Ascending aorta (tissue), 2 donors: ENCODE measurements at places on chromosomes 13 and 19. TPM values are rescaled to one million over a fixed set of nuclear protein-coding genes. Genes with fewer than 3 reads are reported as not detected.
A peak's percentile ranks its signal among the peaks of the same experiment; 100 is the strongest.

The ZNF665 gene
- not detected for total RNA-seq

DNA sequence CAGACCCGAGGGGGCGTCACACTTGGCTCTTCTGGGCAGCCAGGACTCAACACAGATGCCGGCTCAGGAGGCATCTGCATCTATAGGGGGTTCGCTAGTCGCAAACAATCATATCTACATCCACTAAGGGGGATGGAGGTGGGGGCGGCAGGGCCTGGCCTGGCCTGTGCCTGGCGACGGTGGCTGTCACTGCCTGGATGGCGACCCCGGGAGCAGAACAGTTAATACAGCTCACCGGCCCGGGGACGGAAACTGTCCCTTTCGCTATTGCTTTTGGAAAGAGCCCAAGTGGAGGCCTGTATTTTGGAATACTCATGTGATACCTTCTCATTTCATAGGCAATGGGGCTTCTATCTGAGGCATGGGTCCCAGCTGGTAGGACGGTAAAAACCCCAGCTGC is 17.7 kb downstream of the SGTA start:
- peaks cover 87% of the 10 kb centered on the region for H3K36me3 ChIP-seq
- no peak overlapping the region for H3K4me3 ChIP-seq
- H3K4me1 ChIP-seq: no peaks in the 10 kb centered on the region
- no peaks in the 10 kb centered on the region for H3K27me3 ChIP-seq
- DNase-seq: no peak
- no peak overlapping the region for H3K27ac ChIP-seq

- peak overlapping the region; percentile 83 for H3K4me3 ChIP-seq
- peak overlapping the region; percentile 79 for H3K27ac ChIP-seq
- DNase-seq: no peak
- no peaks in the 10 kb centered on the region for H3K27me3 ChIP-seq
These were observed 716 bp downstream of the ZNF573 start for GRCh38 chr19:37778613-37779126.

DNA sequence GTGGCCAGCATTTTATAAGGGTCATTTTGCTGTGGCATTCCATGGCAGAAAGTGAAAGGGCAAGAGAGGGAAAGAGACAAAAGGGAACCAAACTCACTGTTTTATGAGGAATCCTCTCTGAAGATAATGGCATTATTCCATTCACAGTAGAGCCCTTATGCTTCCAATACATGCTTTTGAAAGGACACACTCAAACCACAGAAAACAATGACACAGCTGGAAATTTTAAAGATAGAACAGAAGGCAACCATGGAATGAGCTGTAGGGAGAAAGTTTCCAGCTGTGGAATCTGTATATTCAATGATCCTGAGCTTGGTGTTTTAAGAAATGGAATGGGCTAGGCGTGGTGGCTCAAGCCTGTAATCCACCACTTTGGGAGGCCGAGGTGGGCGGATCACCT is 677.4 kb downstream of the SLITRK1 start:
- no peak overlapping the region for H3K4me3 ChIP-seq
- H3K27me3 ChIP-seq: no peaks in the 10 kb centered on the region
- no peaks in the 10 kb centered on the region for H3K36me3 ChIP-seq
- no peaks in the 10 kb centered on the region for H3K4me1 ChIP-seq
- DNase-seq: no peak
- H3K27ac ChIP-seq: no peak overlapping the region

- H3K27ac ChIP-seq: no peak overlapping the region
- DNase-seq: no peak
- H3K36me3 ChIP-seq: no peaks in the 10 kb centered on the region
These were observed 8.0 kb upstream of the POU2F2 start for GRCh38 chr19:42140125-42140754.

GRCh38 chr13:41145136-41145908 is 12.7 kb upstream of the KBTBD6 start:
- H3K27me3 ChIP-seq: no peaks in the 10 kb centered on the region
- DNase-seq: no peak
- no peak overlapping the region for H3K4me3 ChIP-seq
- no peak overlapping the region for H3K27ac ChIP-seq

GRCh38 chr13:53759016-53759415 is 730.4 kb downstream of the OLFM4 start:
- no peaks in the 10 kb centered on the region for H3K27me3 ChIP-seq
- no peaks in the 10 kb centered on the region for H3K4me1 ChIP-seq
- no peaks in the 10 kb centered on the region for H3K36me3 ChIP-seq
- DNase-seq: no peak
- H3K4me3 ChIP-seq: no peak overlapping the region

DNA sequence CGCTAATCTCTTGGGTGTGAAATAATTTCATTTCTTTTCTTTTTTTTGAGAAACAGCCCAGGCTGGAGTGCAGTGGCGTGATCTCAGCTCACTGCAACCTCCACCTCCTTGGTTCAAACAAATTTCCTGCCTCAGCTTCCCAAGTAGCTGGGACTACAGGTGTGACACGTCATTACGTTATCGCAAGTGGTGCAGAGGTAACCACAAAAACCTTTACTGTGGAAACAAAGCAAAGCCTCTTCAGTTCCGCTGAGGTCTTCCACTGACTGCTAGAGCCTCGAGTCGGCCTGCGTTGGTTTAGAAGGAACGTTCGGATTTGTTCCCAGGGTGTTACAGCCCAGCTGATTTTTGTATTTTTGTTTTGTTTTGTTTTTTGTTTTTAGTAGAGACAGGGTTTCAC is 2.0 kb upstream of the ZNF784 start:
- peaks cover 5% of the 10 kb centered on the region for H3K4me1 ChIP-seq
- H3K4me3 ChIP-seq: no peak overlapping the region
- H3K36me3 ChIP-seq: peaks cover 12% of the 10 kb centered on the region
- DNase-seq: no peak

The SEMA6B gene
- total RNA-seq: 80.6 TPM

DNA sequence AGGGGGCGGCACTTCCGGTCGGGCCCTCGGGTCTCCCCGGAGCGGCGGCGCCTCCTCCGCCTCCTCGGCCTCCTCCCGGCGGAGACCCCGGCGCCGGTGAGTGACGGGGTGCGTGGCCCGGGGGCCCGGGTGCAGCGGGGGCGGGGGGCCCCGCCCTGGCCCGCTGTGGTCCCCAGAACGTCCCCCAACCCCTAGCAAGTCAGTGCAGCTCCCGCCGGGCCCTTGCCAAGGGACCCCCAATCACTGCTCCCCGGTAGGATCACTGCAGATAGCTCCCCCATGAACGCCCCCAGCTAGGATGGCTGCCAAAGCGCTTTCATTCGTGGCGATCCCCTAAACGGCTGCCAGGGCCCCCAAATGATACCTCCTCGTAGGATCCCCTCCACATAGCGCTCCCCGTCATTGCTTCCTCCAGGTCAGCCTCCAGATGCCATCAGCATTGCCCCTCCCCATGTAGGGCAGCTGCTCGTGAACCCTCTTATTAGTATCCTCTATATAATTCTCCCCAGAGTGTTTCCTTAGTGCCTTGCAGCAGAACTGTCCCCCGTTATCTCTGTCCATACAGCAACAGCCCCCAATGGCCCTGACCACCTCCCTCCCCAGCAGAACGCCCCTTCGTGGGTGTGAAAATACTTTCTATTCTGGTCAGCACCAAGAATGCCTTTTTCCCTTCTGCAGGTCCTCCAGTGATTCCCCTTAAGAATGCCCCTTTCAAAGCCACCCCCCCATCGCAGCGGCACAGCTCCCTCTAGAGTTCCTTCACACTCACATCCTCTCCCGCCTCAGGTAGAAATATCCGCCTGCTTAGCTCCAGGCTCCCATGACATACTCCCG is at the start of gene ZNF865:
Gene ZNF865 (plus strand): TSS at position 11 of the 834 bp plus-strand sequence. CDS start 7,972 bp downstream, outside the sequence.
- peaks cover 17% of the 10 kb centered on the region for H3K36me3 ChIP-seq
- peak within 1 kb of the TSS; percentile 91 for H3K4me3 ChIP-seq
- peak; percentile 85 for DNase-seq
- H3K27me3 ChIP-seq: no peaks in the 10 kb centered on the region

DNA sequence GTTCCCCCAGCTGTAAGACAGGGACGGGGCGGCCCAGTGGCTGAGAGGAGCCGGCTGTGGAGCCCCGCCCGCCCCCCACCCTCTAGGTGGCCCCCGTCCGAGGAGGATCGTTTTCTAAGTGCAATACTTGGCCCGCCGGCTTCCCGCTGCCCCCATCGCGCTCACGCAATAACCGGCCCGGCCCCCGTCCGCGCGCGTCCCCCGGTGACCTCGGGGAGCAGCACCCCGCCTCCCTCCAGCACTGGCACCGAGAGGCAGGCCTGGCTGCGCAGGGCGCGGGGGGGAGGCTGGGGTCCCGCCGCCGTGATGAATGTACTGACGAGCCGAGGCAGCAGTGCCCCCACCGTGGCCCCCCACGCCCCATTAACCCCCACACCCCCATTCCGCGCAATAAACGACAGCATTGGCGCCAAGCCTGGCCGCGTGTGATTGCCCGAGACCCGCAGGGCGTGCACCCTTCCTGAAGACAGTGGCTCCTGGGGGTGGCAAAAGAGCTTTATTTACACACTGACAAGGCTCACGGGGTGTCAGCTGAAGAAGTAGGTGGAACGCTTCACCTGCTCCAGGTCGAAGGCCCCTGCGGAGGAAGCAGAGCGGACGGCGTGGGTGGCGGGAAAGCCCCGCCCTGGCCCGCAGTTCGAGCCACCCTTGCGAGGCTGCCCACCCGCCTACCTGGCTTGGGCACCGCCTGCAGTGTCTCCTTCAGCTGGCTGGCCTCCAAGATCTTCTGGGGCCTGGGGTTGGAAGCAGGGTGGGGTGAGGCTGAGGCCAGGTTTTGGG is 16.4 kb downstream of the POLRMT start:
- peaks cover 38% of the 10 kb centered on the region for H3K36me3 ChIP-seq
- no peak overlapping the region for H3K27ac ChIP-seq
- DNase-seq: no peak
- H3K4me1 ChIP-seq: no peaks in the 10 kb centered on the region
- no peaks in the 10 kb centered on the region for H3K27me3 ChIP-seq
- no peak overlapping the region for H3K4me3 ChIP-seq

DNA sequence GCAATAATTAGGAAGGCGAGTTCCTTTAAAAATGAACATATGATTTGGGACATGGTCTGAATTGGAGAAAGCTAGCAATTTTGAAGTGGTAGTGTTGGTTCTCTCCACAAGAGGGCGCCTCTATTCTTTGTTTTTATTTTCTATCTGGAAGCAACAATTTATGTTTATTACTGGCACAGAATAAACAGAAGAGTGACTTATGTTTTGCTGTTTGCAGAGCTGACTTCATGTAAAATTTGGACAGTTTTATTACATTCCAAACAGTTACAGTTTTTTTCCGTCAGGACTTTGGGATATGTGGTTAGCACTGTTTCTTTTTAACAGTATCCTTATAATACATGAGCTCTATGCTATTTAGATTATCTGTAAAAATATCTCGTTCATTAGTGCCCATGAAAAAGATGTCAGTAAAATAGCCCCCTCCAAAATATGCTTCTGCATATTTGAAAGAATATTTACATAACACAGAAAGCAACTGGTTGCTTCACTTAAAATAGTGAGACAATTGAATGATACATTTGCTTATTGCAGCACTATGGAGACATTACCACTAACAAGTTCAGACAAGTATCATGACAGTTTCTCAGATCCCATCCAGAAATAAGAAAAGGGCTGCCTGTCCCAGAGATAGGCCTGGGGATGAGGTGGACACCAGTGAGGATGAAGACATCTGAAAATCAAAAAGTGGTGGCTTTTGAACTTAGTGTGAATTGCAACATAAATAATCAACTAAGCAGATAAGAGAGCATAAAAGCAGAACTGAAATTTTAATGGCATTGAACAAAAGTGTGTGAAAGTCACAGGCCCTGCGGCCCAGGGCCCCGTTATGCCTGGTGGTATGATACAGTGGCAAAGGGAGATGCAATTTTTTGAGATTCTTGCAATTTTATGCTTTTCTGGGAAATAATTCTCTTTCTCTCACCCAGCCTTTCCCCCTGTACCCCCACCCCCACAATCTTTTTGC is 32.3 kb upstream of the FGF9 start:
- H3K27ac ChIP-seq: no peak overlapping the region
- DNase-seq: no peak
- H3K4me3 ChIP-seq: no peak overlapping the region

The ZNF429 gene
- total RNA-seq: 1.9 TPM

The TLE2 gene
- total RNA-seq: 86.3 TPM

- no peaks in the 10 kb centered on the region for H3K27me3 ChIP-seq
- no peak overlapping the region for H3K4me3 ChIP-seq
- no peaks in the 10 kb centered on the region for H3K36me3 ChIP-seq
- H3K27ac ChIP-seq: no peak overlapping the region
These were observed 300.1 kb downstream of the TBC1D4 start for GRCh38 chr13:75181906-75182305.

DNA sequence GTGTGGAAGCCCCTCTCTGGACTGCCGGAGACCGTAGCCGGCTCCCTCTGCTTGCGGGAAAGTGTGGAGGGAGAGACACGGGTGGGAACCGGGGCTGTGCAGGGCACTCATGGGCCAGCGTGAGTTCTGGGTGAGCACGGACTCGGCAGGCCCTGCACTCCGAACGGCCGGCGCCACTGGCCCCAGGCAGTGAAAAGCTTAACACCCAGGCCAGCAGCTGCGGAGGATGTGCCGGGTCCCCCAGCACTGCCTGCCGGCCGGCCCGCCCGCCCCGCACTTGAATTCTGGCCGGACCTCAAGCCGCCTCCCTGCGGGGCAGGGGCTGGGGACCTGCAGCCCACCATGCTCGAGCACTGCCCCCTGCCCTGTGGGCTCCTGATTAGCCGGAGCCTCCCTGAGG is 147.0 kb downstream of the FGF9 start:
- no peak overlapping the region for H3K4me3 ChIP-seq
- no peaks in the 10 kb centered on the region for H3K4me1 ChIP-seq
- no peak overlapping the region for H3K27ac ChIP-seq
- H3K27me3 ChIP-seq: no peaks in the 10 kb centered on the region
- no peaks in the 10 kb centered on the region for H3K36me3 ChIP-seq

DNA sequence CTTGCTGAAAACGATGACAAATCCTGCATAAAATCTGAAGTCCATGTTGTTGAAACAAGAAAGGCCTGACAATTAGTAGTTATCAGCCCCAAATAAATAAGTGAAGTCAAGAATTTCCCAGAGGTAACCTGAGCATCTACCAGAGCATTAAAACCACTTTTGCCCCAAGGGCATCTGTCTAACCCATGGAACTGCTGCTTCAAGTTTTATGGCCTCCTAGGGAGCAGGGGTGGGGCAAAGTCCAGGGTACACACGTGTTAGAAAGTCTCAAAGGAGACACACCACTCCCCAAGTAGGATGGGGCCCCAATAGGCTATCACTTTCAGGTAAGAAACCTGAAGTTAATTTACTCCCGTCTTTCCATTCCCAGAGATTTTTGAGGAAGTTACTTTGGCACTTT is 81.1 kb downstream of the CACNA1A start:
- H3K27ac ChIP-seq: no peak overlapping the region
- H3K27me3 ChIP-seq: no peaks in the 10 kb centered on the region
- no peaks in the 10 kb centered on the region for H3K4me1 ChIP-seq
- no peak overlapping the region for H3K4me3 ChIP-seq
- DNase-seq: no peak

GRCh38 chr13:28560612-28561011 is 65.7 kb upstream of the FLT1 start:
- DNase-seq: no peak
- no peak overlapping the region for H3K27ac ChIP-seq
- H3K4me1 ChIP-seq: peaks cover 2% of the 10 kb centered on the region
- no peaks in the 10 kb centered on the region for H3K27me3 ChIP-seq

GRCh38 chr13:110646442-110647364 is 31.4 kb downstream of the NAXD start:
- H3K36me3 ChIP-seq: peaks cover 54% of the 10 kb centered on the region
- no peaks in the 10 kb centered on the region for H3K4me1 ChIP-seq
- H3K27ac ChIP-seq: no peak overlapping the region
- no peaks in the 10 kb centered on the region for H3K27me3 ChIP-seq
- peak; percentile 54 for DNase-seq
- no peak overlapping the region for H3K4me3 ChIP-seq

The MEGF8 gene
- 61.8 TPM for total RNA-seq

- DNase-seq: no peak
- H3K4me3 ChIP-seq: no peak overlapping the region
- no peaks in the 10 kb centered on the region for H3K27me3 ChIP-seq
- H3K36me3 ChIP-seq: no peaks in the 10 kb centered on the region
- no peak overlapping the region for H3K27ac ChIP-seq
These were observed 46.5 kb downstream of the TNFSF13B start for GRCh38 chr13:108315991-108316390.

The IGLON5 gene
- total RNA-seq: 4.9 TPM
